Karpas-422 (cell line): ENCODE measurements at places on chromosomes 2 and 18.

GRCh38 chr2:112782234-112782799 lies 2.0 kb downstream of the IL1A start:
- peak; percentile 74 for DNase-seq

- no peak for DNase-seq
Observed at GRCh38 chr2:51013079-51013932, 18.6 kb downstream of the NRXN1 start.

DNA sequence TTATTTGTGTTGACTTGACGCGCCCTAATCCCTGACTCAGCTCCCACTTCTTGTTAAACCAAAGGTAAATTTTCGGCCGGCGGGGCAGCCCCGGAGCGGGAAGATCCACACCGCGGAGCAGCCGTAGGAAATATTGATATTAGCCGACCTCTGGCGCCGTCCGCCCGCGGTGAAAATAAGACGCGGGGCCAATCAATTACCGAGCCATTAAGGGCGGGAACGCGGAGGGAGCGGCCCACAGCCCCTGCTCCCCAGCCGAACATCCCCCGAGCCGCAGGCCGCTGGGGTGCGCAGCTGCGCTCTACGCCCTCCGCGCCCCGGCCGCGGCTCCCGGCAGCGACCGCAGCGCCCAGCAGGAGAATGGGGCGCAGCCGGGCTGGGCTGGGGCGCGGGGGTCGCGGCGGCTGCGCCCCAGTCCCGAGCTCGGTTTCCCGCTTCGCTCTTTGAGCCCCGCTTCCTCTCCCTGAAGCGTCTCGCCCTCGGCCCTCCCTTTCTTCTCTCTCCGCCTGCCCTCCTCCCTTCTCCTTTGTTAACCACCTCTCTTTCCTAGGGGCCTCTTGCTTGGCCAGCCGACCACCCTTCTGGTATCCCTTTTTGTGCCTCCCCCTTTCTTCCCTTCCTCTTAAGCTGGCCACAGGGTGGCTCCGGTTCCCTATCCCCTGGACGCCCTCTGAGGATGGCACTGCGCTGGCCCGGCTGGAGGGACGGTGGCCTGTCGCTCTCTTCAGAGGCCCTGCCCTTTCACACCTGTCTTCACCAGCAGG lies 40.9 kb downstream of the CELF4 start:
- no peak for DNase-seq

GRCh38 chr2:5290900-5291546 lies 401.2 kb upstream of the SOX11 start:
- DNase-seq = no peak

- no peak for DNase-seq
Observed at GRCh38 chr2:233837694-233838229, 16.6 kb downstream of the HJURP start.

GRCh38 chr2:160073284-160073888 lies 11.0 kb upstream of the PLA2R1 start:
- DNase-seq = no peak

DNA sequence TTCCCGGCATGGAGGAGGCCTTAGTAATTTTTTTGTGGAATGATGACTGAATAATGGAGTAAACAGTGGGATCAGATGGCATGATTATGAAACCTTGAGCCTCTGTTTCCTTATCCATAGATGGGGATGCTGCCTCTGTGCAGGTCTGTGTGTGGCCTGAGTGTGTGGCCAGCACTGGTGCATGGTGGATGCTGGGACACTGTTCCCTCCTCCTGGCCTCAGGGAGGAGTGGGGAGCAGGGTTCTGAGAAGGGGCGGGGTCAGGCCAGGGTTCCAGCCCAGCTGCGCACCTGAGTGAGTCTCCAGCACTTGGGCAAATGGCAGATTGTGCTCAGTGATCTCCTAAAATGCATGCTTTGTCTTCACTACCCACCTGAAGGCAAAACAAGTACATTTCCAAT lies 66.4 kb downstream of the DCDC2C start:
- no peak for DNase-seq

GRCh38 chr2:219446101-219446504 lies 11.5 kb downstream of the SPEG start:
- DNase-seq = peak; percentile 46

DNA sequence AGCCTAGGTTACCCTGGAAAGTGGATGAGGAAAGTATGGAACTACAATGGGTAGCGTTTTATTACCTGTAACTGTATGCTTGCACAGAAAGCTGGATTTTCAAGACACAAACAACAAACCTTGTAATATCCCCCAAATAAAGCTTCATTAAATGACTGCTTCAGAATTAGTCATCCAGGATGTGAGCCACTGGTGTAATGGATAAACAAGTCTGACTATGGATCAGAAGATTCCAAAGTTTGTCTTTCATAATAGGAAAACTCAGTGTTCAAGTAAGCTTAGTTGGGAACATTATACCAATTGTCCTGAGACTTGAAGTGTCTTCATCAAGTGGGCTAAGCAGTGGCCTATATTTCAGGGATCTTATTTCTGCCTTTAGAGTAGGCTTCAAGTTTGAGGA lies 518.8 kb downstream of the LRP1B start:
- no peak for DNase-seq

DNA sequence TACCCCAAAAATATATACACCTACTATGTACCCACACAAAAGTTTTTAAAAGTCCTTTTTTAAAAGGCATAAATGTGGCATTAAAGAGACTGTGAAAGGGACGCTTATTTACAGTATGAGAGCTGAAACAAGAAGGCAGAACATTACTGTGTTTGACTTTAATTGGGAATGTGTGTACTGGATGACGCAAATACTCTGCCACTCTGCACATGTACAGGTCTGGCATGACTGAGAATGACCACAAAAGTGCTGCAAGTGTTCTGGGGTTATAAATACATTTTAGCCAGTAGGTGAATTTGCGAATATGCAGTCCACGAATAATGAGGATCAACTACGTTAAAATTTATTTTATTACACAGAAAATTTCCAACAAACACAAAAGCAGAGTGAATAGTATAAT lies 11.4 kb downstream of the DARS1 start:
- no peak for DNase-seq

GRCh38 chr2:191856111-191856876 lies 9.4 kb upstream of the CAVIN2 start:
- no peak for DNase-seq

DNA sequence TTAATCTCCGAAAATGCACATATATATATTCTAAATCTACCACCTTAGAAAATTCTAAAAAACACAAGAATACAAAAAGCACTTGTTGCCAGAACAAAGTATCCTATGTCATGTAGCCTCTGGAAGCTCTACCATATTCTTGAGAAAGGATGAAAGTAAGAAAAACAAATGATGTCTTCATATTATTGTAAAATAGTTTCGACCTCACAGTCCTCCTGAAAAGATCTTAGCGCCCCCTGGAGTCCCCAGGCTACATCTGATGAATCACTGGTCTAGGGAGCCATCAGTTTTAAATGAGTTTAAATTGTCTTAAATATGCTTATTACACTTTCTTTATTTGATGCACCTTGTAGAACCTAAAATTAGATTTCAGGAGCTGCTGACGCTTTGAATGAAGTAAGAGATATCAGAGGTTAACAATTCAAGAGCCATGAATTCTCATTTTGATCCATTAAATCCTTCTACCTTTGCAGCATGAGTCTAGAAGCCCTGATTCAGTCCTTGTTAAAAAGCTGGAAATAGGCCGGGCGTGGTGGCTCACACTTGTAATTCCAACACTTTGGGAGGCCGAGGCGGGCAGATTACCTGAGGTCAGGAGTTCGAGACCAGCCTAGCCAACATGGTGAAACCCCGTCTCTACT lies 138.8 kb downstream of the MCFD2 start:
- peak; percentile 84 for DNase-seq

DNA sequence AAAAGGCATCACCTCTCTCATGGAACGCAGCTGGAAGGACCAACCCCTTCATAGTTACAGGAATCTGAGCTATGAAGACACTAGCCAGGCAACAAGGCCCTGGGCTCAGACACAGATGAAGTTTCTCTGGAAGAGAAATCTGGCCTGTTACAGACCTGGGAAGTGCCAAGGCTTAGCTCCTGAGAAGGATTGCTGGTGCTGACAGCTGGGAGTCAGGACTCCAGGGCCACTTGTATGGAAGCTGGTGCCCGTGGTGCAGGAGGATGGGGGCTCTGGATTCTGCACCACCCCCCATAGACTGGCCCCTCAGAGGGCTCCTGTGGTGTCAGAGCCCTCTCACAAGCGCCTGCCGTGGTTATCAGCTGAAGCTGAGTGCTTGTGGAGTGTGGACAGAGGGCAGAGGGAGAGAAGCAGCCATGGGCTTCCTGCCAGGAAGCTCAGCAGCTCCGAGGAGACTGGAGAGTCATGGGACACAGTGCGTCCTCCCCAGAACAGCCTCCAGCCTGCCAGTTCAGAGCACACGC lies 87.3 kb upstream of the LCLAT1 start:
- no peak for DNase-seq

DNA sequence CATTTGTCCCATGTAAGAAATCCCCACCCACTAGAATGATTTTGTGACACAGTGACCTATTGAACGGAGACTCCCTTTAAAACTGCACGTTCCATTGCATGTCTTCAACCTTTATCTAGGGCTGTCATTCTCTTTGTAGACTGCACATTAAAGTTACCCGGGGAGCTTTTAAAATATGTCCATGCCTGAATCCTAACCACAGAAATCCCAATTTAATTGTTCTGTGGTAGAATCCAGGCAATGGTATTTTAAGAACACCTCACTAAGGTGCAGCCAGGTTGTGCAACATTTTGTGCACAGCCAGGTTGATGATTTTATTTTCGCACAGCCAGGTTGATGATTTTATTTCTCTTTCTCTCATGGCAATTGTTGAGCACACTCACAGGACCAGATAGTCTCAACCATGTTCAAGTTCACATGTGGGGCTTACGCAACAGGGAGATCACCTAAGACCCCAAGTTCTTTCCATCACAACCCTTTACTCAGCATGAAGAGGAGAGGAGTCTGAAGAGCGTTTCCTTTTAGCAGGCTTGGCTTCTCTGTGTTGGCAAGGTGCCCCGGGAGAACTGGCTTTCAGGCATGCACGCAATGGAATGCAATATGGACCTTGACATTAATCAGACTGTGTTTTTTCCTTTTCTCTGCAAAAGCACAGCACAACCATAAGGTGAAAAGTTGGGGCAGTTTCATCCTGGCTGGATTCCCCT lies 467.3 kb upstream of the ETAA1 start:
- no peak for DNase-seq

DNA sequence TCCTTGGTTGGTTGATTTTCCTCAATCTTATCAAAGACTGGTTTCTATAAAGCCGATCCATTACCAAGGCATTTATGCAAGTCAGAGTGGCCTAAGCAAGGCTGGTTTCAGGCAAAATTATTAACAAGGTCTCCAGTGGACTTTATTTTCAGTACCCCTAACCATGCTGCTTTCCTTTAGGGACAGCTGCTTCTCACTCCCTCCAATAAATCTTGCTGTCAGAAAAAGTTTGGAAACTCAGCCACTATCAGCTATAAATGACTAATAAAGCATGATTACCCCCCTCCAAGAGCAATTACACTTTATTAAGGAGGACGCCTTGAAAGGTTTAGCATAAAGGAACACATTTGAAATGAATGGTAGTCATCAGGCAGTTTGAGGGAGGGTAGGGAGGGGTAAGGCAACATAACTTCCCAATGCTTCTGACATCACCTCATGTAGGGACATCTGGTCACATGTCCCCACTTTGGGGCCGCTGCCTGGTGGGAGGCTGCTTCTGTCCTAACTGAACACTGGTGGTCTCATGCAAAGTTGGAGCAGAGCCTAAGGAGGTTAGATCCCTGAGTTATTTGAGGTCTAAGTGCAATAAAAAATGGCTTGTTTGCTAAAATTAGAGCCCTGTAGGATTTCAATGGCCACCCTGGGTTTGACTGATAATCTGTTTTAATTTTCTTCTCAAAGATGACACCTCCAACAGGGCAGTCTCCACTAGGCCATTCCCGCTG lies 58.0 kb upstream of the TMEM178A start:
- DNase-seq = no peak

- DNase-seq = no peak
Observed at GRCh38 chr2:122543815-122544214, 788.4 kb downstream of the TSN start.

DNA sequence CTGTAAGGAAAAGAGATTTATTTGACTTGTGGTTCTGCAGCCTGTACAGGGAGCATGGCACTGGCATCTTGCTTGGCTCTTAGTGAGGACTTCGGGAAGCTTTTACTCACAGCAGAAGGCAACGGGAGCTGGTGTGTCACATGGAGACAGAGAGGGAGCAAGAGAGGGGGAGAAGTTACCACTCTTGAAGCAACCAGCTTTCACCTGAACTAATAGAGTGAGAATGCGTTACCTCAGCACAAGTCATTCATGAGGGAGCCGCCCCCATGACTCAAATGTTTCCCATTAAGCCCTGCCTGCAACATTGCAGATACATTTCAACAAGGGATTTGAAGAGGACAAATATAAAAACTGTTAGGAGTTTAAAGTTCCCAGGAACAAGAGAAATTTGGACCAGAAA lies 190.0 kb downstream of the CYRIA start:
- DNase-seq = no peak

DNA sequence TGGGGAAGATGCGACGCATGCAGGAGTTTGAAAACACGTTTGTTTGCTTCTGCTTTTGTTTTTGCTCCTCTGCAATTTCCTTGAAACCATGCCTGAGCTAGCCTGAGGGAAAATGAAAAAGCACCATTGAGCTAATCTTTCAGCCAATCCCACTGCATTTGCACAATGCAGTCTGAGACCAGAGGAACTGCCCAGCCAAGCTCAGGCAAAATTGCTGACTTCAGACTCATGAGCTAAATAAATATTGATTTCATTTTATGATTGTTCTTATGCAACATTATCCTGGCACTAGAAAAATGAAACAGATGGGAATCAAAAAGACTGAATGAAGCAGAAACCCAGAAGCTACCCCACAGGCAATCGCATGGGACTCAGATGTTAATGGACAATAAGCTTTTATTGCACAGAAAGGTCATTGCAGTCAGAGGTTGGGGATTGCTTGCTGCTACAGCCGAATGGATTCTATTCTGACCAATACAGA lies 37.0 kb downstream of the TPRKB start:
- DNase-seq = no peak

DNA sequence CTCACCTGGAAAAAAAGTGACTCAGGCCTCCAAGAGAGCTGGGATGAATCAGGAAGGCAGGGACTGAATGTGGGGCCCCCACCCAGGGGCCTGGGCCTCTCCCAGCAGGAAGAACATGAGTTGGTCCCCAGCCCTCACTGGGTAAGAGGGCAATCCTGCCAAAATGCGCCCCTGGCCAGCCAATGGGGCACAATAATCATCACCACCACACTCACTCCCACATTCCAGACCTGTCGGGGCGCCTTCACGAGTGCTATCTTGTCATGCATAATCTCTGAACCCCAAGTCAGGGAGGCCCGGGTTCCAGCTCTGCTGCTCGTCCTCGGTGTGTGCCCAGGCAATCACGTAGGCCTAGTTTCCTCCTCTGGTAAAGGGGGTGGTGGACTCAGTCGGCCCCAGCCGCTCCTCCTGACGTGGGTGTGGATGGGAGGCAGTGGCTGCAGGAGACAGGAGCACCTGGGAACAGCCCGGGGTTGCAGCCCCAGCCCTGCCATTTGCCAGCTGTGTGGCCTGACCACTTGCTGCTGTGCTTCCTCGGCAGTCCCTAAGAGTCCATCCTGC lies 115.1 kb downstream of the CYP26B1 start:
- no peak for DNase-seq
